ENCODE measurements at places on chromosomes 3 and 15. TPM values are rescaled to one million over a fixed set of nuclear protein-coding genes. Genes with fewer than 3 reads are reported as not detected.

The EAF2 gene
- total RNA-seq, result 1.9 TPM

The TRH gene
- 0.20 TPM for total RNA-seq

The GABRB3 gene
- 1.3 TPM for total RNA-seq

The IL17RB gene
- under 0.01 TPM for total RNA-seq

The NDN gene
- total RNA-seq, result 66.9 TPM

The GXYLT2 gene
- 33.5 TPM for total RNA-seq

The TEX55 gene
- total RNA-seq, result not detected

The KNSTRN gene
- 14.0 TPM for total RNA-seq

The RPP14 gene
- 12.6 TPM for total RNA-seq

All from smooth muscle cell of the pulmonary artery (primary cell).